ENCODE measurements at places on chromosomes 6 and 20. TPM values are rescaled to one million over a fixed set of nuclear protein-coding genes. Genes with fewer than 3 reads are reported as not detected.

TSPO2 gene
- polyA plus RNA-seq = not detected

POU5F1 gene
- polyA plus RNA-seq = 2.6 TPM

DDRGK1 gene
- 35.7 TPM for polyA plus RNA-seq

TUBB2B gene
- 5.7 TPM for polyA plus RNA-seq

- no peak for DNase-seq
These were observed 52.3 kb upstream of the UFL1 start for GRCh38 chr6:96469312-96469711.

GRCh38 chr6:34568341-34569201 is 12.4 kb upstream of the SPDEF start:
- DNase-seq = no peak

DNA sequence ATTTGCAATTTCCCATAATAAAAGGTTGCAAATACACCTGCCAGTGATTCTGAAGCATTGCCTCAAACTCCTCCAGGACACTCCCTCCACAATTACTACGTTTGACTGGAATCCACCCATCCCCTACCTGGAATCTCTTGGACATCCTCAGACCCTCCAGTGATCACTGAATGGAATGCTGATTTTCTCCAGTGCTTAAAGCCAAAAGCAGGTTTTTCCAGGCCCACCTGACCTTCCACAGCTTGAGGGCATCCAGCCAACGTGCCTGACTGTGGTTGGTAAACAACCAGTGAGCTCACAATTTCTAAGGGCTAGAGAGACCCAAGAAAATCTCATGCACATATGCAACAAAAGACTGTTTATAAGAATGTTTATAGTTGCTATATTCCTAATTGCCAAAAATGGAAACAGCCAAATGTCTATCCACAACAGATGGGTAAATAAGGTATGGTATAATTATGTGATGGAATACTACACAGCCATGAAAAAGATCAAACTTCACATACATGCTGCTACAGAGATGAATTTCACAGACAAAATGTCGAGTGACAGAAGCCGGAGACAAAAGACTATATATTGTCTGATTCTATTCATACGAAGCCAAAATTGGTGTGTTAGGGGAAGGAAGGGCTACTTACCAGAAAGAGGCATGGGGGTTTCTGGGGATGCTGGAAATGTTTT is 147.1 kb upstream of the RREB1 start:
- DNase-seq = no peak

GRCh38 chr6:74657011-74657410 is 548.8 kb downstream of the COL12A1 start:
- peak; percentile 7 for DNase-seq

GRCh38 chr6:14172562-14172961 is 55.0 kb downstream of the CD83 start:
- DNase-seq = no peak

GRCh38 chr6:159172091-159172491 is 2.9 kb downstream of the FNDC1 start:
- no peak for DNase-seq

DNA sequence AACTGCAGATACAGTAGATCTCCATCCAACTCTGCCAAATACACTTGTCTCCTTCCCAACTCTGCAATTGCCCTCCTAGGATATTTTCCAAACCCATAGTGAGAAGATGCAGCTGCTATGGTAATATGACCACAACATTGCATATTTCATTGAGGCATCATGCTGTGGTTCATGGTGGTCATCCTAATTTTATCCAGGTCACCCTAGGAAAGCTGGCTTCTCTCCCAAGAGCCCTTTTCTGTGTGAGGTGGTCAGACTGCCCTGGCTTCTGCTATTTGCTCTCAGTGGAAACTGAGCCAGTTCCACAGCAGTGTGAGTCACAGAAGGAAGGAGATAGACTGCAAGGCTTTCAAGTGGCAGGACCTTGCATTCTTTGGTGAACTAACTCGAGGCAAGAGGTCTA is 5.5 kb downstream of the OGFRL1 start:
- DNase-seq = no peak

DNA sequence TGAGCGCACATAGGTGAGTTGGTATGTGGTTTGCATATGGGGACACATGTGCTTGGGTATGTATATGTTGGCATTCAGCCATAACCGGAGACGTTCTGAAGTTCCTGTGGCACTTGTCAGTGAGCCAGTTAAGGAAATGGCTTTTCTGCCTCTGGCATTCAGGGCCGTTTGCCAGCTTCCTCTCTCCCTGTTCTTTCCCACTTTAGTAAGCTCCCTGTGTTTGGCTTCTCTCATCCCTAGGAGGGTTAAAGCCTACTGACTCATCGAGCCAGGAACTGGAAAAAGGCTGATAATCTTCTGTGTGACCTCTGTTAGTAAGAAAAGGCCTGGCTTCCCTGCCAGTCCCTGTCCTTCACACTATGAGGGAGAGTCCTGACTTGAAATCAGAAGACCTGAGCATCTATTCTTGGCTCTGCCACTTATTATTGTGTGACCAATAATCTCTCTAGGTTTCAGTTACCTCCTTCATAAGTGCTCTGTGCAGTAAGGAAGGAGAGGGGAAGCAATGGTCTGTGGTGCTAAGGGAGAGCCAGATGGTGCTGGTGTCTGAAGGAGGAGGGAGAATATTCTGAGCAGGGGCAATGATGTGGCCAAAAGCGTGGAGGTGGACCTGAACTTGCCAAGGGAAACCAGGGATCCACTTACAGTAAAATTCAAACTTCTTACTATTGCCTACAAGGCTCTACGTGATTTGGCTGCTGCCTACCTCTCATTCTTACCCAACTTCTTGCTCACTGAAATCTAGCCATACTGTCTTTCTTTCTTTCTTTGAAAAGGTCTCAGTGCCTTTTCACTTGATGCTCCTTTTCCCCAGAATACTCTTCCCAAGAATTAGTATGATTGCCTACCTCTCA is 31.4 kb downstream of the ACSS2 start:
- peak; percentile 95 for DNase-seq

GRCh38 chr6:128827675-128828464 is 55.1 kb upstream of the LAMA2 start:
- no peak for DNase-seq

DNA sequence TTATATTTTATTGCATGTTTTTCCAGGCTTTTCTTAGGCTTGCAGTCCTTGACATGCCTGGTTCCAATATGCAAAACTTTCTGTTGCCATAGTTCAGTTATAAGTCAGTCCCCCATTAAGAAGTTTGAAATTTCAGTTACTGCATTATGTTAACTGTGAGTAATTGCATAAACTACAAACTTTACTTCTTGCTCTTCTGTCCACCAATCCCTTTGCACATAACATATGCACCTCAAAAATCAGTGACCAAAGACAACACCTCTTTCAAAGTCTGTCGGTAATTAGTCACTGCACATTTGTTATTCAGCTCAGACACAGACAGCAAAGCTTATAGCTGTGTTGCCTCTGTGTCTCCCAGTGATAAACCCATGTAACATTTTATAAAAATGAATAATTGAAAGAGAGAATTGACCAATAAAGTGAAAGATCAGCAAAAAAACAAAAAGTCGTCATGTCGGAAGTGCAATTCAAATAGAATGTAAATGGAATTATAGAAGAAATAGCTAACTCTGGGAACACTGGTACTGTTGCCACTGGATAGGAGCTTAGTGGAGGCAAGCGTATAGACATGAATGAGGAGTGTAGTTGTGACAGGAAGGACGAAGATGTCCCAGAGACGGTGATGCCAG is 50.3 kb upstream of the BTBD3 start:
- peak; percentile 48 for DNase-seq

DNA sequence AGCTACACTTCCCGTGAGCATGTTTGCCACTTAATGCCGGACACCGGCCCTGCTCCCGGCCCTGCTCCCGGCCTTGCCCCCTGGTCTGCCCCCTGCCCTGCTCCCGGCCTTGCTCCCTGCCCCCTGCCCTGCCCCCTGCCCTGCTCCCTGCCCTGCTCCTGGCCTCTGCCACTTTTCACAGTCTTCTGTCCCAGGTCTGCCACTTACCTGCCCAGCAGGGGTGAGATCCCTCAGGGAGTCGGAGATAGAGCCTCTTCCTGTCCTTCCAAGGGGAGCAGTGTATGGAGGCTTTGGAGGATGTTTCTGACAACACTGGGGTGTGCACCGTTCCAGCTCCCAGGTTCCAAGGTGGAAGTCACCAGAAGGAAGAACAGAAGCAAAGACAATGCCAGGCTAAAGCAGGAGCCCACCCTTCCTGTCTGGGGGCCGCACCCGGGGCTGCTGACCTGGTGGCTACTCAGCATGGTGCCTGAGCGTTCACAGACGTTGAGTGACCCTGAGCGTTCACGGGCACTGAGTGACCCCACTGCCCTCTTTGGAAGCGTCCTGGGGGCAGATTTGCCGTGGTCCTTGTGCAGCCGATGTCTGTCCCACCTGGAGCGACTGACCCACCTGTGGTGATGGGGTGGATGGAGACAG is 199.8 kb downstream of the DLL1 start:
- DNase-seq = no peak

DNA sequence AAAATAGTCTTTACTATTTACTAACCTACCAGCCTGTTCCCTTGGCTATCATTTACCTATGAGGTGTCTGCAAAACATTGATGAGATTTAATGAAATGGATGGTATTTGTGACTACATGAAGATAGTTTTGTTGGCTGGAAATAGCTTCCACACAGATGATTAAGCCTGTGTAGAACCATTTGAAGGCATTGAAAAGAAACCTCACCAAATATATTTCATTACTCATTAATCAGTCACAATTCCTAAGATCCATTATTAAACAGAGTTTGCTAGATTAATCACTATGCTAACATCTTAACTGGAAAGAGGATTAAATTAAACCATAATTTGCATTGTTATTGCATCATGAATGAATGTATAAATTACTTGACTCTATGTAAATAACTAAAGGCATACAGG is 560.3 kb downstream of the BMP2 start:
- no peak for DNase-seq

Data from mammary epithelial cell (primary cell).